ENCODE measurements at places on chromosomes 5 and 9. TPM values are rescaled to one million over a fixed set of nuclear protein-coding genes. Genes with fewer than 3 reads are reported as not detected.

NEUROG1 gene
- total RNA-seq: not detected

IFT74 gene
- total RNA-seq: 81.2 TPM

CDX1 gene
- total RNA-seq: not detected

APBA1 gene
- 3.4 TPM for total RNA-seq

CARD9 gene
- not detected for total RNA-seq

RNF44 gene
- 38.7 TPM for total RNA-seq

CYFIP2 gene
- total RNA-seq: 125 TPM

GARIN3 gene
- not detected for total RNA-seq

TOPORS gene
- 33.9 TPM for total RNA-seq

LCN9 gene
- 2.4 TPM for total RNA-seq

TUT7 gene
- total RNA-seq: 17.7 TPM

PFN3 gene
- not detected for total RNA-seq

GABRA1 gene
- total RNA-seq: not detected

IL31RA gene
- not detected for total RNA-seq

ST8SIA4 gene
- 0.71 TPM for total RNA-seq

DPYSL3 gene
- 414 TPM for total RNA-seq

N4BP3 gene
- 12.8 TPM for total RNA-seq

PCDHGA12 gene
- 0.79 TPM for total RNA-seq

LCN2 gene
- total RNA-seq: not detected

PCDHGB3 gene
- total RNA-seq: 0.74 TPM

ZBTB34 gene
- 21.9 TPM for total RNA-seq

CHSY3 gene
- 0.30 TPM for total RNA-seq

RELL2 gene
- 3.9 TPM for total RNA-seq

ANKRD31 gene
- total RNA-seq: 0.74 TPM

All from neural progenitor cell (in vitro differentiated cells).